MCF 10A (cell line): ENCODE measurements at places on chromosomes 12 and 14. TPM values are rescaled to one million over a fixed set of nuclear protein-coding genes. Genes with fewer than 3 reads are reported as not detected.

DNA sequence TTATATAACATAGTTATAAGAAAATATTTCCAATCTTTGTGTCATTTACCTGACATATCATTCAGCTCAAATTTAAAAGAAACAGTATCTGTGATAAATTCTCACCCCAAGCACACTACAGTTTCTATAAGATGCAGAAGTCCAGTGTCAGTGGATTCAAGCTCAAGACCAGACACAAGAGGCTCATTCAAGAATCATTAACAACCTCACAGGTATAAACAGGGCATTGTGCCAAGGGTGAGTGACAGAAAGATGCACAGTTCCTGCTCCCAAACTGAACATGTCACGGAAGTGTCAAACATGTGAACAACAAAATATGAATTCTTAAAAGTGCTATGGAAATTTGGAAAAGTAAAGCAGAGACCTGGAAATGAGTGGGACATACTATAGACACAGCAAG is 12.8 kb downstream of the ATP2B1 start:
- H3K4me3 ChIP-seq = peak overlapping the region; percentile 30
- H3K27me3 ChIP-seq = no peaks in the 10 kb centered on the region
- peaks cover 42% of the 10 kb centered on the region for H3K4me1 ChIP-seq
- DNase-seq = no peak

The CMAS gene
- total RNA-seq = 41.5 and 45.8 TPM in 2 replicates

DNA sequence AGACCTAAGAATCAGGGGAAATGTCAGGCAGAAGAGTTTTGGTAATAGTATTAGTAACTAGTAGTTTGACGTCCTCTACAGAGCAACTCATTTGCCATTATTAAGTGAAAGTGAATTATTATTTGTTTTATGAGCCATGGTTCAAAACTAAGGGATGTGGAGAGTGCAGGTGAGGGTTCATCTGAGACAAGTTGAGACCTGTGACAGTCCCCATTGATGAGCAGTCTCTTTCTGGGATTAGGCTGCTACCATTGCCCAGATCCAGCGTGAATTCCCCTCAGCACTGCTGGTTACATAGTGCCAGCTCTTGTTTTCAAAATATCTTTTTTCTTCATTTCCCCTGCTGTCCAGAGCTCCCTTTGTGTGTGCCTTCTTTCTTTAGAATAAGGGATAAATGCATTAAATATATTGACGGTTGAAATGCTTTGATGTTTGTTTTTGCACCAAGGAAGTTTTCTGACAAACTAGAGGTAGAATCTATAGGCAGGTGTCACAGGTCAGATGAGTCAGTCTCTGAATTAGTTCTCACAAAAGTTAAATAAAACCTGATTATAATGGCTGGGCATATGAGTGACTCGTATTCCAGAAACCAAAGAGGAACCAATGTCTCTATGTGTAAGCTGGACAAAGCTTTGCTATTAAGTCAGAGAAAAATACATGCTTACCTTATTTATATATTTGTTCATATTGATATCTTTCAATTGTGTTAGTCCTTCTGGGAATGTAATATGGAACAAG is 381.4 kb downstream of the TMEM117 start:
- H3K27ac ChIP-seq = no peak overlapping the region
- H3K36me3 ChIP-seq = no peaks in the 10 kb centered on the region
- H3K27me3 ChIP-seq = no peaks in the 10 kb centered on the region
- DNase-seq = peak; percentile 11
- H3K4me3 ChIP-seq = no peak overlapping the region

The CABP1 gene
- total RNA-seq = not detected in 2 replicates

DNA sequence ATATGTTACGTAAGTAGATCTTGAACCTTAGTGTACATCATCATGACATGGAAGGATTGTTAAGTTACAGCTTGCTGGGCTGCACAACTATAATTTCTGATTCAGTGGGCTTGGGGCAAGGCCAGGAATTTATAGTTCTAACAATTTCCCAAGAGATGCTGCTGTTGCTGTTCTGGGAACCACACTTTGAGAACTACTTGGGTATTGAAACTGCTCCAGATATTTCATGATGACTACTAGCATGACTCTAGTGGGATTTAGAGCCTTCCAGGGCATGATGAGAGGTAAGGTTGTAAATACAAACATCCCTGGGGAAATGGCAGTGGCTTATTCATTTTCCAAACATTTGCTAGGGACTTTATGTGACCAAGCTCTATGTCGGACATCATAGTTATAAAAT is 904.8 kb upstream of the SEL1L start:
- H3K36me3 ChIP-seq = no peaks in the 10 kb centered on the region
- DNase-seq = peak; percentile 38
- no peaks in the 10 kb centered on the region for H3K27me3 ChIP-seq
- no peaks in the 10 kb centered on the region for H3K4me1 ChIP-seq
- no peak overlapping the region for H3K4me3 ChIP-seq

DNA sequence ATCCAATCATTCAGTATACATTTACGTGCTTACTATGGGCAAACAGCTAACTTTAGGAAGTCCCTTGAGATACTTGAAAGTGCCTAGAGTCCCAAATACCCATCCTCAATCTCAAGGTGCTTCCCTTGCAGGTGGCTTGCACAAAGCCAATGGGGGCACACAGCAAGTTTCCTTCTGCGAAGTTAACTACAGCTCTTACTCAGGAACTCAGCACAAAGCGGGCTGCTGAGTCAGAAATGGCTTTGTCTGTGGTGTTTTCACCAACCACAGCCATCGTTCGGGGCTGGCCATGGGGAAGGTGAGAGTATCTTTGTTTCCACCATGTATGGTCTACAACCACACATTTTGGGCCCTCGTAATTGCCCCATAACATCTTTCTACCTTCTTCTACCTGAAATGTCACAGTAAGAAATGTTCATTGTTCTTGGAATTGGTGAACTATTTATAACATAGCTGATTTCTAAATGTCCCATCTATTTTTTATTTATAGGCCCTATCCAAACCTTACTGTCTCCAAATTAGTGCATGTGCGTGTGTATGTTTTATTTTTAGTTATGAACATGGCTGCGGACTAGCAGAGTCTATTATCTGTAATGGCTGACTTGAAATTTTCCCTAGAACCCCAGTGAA is 13.9 kb downstream of the MFAP5 start:
- H3K36me3 ChIP-seq = no peaks in the 10 kb centered on the region
- H3K27me3 ChIP-seq = no peaks in the 10 kb centered on the region
- DNase-seq = no peak
- no peak overlapping the region for H3K4me3 ChIP-seq
- peaks cover 10% of the 10 kb centered on the region for H3K4me1 ChIP-seq

The CCDC177 gene
- total RNA-seq = not detected in 2 replicates

DNA sequence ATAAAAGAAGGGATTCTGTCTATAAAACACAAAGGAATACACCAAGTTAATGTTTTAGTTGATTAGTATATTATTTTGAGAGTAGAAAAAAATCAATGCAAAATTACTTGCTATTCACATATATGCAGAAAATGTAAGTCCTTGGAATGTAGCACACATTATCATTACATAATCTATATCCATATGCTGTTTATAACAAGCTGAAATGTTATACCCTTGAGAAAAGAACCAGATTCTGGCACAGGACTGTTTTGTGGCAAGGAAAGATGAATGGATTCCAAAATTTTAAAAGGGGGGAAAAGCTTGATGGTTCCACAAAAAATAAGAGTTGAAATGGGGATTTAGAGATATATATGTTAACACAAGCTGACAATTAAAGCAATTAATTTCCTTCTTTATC is 153.6 kb downstream of the MSRB3 start:
- H3K36me3 ChIP-seq = peaks cover 5% of the 10 kb centered on the region
- no peaks in the 10 kb centered on the region for H3K27me3 ChIP-seq
- no peak overlapping the region for H3K27ac ChIP-seq
- H3K4me3 ChIP-seq = no peak overlapping the region
- DNase-seq = no peak
